ENCODE measurements at places on chromosomes 5 and 9. TPM values are rescaled to one million over a fixed set of nuclear protein-coding genes. Genes with fewer than 3 reads are reported as not detected.

The STING1 gene
- polyA plus RNA-seq, result 66.9 TPM

The ZDHHC11 gene
- 0.26 TPM for polyA plus RNA-seq

The NR5A1 gene
- polyA plus RNA-seq, result not detected

The OR1J2 gene
- polyA plus RNA-seq, result not detected

The RASGRF2 gene
- polyA plus RNA-seq, result 19.5 TPM

The NOTCH1 gene
- polyA plus RNA-seq, result 1.7 TPM

The GCNT4 gene
- 0.69 TPM for polyA plus RNA-seq

The TERT gene
- polyA plus RNA-seq, result not detected

The SPINK13 gene
- not detected for polyA plus RNA-seq

The DOCK8 gene
- 0.05 TPM for polyA plus RNA-seq

The RAI14 gene
- polyA plus RNA-seq, result 211 TPM

The NSA2 gene
- polyA plus RNA-seq, result 138 TPM

The EHMT1 gene
- polyA plus RNA-seq, result 26.1 TPM

The BARHL1 gene
- polyA plus RNA-seq, result not detected

The LCN9 gene
- polyA plus RNA-seq, result not detected

DNA sequence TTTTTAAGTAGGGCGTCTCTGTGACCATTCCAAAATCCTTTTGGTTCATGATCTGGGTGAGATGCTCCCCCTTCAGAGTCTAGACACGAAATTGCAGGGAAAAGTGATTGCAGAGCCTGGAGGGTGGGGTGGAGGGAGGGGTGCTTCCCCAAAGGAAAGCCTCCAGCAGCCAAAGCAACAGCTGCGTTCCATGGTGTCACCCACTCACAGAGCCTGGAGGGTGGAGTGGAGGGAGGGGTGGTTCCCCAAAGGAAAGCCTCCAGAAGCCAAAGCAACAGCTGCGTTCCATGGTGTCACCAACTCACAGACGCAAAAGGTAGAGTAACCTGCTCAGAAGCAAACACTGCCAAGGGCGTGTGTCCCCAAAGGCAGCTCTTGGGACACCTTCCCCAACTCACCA lies 22.6 kb downstream of the SLC6A18 start:
- no peak for DNase-seq

- DNase-seq, result no peak
These were observed 18.5 kb downstream of the AGTPBP1 start for GRCh38 chr9:85723215-85723614.

- DNase-seq, result no peak
These were observed 32.9 kb upstream of the CDK20 start for GRCh38 chr9:88007291-88007650.

DNA sequence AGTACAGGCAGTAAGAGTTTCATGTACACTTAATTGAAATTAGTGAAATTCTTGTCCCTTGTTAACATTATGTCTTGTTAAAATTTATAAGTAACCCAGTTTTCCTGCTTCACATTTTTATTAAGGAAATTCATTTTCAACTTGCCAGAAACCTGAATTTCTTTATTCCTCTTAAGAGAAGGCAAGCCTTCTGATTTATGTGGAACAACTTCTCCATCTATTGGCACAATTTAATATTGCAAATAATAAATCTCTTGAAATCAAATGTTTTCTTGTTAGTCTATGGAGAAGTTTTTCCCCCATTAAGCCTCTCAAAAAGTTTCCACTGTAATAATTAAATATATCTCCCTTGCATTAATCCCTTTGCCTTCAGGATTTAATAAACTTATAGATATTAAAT lies 33.8 kb upstream of the ACO1 start:
- DNase-seq, result no peak

- DNase-seq, result peak; percentile 85
These were observed 216.9 kb upstream of the ZNF608 start for GRCh38 chr5:124963236-124963919.

DNA sequence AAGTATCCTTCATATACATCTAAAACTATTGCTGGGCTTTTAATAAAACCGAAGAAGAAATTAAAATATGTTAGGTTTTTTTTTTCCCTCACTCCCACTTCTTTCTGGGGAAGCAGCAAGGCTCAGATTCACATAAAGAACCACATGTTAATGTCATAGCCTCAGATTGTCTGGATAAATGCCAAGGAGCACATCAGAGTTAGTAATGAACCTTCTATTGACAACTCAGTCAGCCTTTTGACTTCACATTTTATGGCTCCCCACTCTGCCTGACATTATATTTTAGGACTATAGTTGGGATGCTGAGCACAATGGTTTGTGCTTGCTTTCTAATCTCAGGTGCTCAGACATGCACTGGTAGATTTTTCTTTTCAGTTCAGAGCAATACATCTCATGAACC lies 21.8 kb downstream of the DMAC1 start:
- no peak for DNase-seq

- DNase-seq, result no peak
These were observed 116.2 kb downstream of the MAN2A1 start for GRCh38 chr5:109805883-109806282.

GRCh38 chr9:108351571-108351970 lies 504.2 kb downstream of the ACTL7B start:
- DNase-seq, result no peak

- no peak for DNase-seq
These were observed 35.2 kb downstream of the DDX4 start for GRCh38 chr5:55773057-55773456.

DNA sequence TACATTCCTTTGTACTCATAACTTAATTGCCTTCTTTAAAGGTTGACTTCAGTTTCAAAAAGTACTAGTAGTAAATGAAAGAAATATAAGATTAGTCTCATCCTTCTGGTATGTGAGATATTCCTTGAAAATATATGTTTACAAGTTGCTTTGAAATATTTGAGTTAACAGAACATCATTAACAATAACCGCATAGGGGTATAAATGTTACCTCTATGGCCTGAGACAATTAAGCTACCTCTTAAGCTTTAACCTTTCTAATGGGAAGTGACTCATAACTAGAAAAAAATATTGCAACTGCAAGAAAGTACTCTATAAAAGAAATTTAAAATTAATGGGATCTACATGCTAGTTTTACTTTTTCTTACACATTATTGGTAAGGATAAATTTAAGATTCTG lies 399.0 kb downstream of the CDH10 start:
- DNase-seq, result no peak

- DNase-seq, result no peak
These were observed 45.9 kb downstream of the OTULIN start for GRCh38 chr5:14710313-14710994.

DNA sequence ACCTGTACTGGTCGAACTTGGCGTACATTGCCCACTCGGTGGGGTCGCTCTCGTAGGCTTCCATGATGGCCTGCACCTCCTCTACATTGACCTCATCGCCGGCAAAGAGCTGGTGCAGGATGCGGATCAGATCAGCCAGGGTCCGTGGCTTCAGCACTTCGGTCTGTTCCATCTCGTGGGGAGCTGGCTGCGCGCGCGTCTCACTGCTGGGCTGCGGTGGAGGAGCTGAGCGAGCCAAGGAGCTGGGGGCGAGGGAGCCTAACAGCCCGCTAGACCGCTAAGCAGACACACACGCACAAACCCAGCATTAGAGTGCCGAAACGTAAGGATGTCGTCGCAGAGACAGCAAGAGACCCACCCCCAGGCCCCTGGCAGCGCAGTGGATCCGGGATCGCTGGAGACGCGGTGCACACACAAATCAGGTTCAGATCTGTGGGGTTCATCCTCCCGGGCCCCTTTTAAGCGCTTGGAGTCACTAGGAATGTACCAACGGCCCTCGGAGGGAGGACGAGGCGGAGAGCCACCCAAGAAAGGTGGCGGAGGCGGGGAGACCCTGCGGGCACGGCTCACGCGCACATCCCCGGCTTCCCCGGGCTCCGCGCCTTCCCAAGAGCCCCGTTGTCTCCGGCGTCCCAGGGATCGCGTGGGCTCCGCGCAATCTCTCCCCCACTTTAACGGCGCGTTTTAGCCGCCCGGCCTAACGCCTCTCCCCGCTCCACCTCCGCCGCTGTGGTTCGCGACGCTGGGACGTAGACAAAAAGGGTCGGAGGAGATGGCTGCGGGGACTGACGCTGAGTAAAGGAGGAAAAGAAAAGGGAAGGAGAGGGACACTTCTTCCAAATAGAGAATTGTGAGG lies at the start of gene CDO1:
CDO1 (minus strand) TSS at position 434 of the 856 bp plus-strand sequence; CDS start at position 172, 262 bp downstream.
- DNase-seq, result no peak

GRCh38 chr9:25121811-25122210 lies 556.4 kb downstream of the TUSC1 start:
- no peak for DNase-seq

GRCh38 chr5:73268826-73269225 lies 95.8 kb downstream of the TMEM174 start:
- no peak for DNase-seq

GRCh38 chr9:14097666-14098415 lies 216.1 kb downstream of the NFIB start:
- peak; percentile 30 for DNase-seq

DNA sequence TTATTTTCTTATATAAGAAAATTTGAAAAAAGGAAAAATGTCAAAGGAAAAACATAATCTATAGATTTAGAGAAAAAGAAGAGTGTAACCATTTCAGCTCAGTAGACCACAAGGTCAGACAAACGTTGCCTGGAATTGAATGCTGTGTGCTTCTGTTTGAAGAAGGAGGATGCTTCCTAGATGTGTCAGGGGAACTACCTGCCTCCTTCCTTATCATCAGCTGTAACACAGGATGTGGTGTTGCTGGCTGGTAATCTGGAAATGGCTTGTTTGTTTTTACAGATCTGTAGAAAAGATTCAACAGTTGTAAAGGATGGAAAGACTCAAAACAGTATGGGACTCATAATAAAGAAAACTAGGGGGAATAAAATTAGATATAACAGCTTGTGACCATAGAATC lies 160.7 kb upstream of the MEF2C start:
- peak; percentile 32 for DNase-seq

GRCh38 chr5:59390074-59390659 lies 503.4 kb downstream of the PDE4D start:
- DNase-seq, result no peak

- no peak for DNase-seq
These were observed 76.0 kb downstream of the ACTBL2 start for GRCh38 chr5:57406641-57407040.

DNA sequence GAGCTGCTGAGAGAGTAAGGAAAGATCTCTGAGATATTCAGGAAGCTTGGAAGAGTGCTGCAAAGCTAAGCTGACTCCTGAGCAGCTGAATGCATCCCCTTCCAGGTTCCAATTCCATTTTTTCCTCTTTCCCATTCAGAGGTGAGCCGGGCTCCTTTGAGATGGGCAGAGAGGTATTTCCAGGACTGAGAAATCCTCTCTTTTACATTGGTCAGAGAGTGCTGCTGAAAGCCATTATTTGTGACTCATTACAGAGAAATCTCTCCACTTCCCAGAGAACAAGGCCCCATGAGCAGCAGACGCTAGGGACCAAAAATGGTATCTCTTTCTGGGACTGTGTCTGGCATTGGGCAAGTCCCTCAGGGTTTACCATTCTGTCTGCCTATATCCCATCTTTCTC lies 3.7 kb downstream of the MCTP1 start:
- no peak for DNase-seq

- DNase-seq, result no peak
These were observed 83.5 kb upstream of the CCL21 start for GRCh38 chr9:34793428-34793827.

DNA sequence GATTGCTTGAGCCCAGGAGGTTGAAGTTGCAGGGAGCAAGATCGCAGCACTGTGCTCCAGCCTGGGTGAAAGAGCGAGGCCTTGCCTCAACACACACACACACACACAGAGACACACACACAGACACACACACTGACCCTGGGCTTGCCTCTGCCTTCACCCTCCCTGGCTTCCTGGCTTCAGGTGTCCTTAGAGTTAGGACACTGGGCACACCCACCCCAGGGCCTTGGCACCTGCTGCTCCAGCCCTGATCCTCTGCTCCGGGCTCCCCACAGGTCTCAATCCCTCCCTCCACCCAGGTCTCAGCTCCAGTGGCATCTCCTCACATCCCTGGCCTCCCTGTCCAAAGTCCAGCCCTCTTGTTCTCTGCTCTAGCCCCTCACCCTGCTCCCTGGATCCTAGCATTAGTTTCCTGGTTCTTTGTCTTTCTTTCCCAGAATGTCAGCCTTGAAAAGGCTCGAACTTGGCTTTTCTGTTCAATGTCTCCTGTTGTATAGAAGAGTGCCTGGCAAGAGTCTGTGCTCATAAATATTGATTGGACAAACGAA lies 212.9 kb downstream of the C9orf50 start:
- no peak for DNase-seq

- DNase-seq, result no peak
These were observed 398.9 kb upstream of the PCSK5 start for GRCh38 chr9:75491533-75491932.

- no peak for DNase-seq
These were observed 13.7 kb upstream of the ITGA1 start for GRCh38 chr5:52774005-52774410.

DNA sequence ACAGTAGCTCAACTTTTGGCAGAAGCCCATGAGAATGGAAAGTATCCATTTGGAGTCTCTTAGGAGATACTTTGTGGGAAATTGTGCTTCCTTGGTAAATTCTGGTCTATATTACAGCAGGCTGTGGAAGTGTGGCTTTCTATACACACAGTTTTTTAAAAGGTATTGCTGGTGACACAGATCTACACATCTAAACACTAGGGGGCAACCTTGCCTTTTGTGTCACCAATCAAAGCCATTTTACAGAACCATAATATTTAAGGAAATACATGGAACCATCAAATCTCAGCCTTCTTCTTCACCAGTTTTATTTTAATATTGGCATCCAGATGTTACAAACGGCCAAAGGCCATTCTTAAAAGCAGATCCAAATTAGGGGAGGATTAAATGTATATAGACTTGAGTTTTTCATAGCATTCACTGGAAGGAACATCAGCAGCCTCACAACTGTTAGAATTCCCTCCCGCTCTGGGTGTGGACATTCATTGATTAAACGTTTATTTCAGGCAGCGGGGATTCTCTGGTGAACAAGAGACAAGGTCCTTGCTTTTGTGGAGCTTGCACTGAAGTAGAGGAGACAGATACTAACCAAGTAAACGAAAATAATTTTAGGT lies 132.4 kb upstream of the EPB41L4A start:
- peak; percentile 20 for DNase-seq

GRCh38 chr5:92969191-92969780 lies 611.7 kb downstream of the NR2F1-AS1 start:
- DNase-seq, result no peak

- DNase-seq, result no peak
These were observed 23.0 kb downstream of the PCSK1 start for GRCh38 chr5:96410013-96410412.

DNA sequence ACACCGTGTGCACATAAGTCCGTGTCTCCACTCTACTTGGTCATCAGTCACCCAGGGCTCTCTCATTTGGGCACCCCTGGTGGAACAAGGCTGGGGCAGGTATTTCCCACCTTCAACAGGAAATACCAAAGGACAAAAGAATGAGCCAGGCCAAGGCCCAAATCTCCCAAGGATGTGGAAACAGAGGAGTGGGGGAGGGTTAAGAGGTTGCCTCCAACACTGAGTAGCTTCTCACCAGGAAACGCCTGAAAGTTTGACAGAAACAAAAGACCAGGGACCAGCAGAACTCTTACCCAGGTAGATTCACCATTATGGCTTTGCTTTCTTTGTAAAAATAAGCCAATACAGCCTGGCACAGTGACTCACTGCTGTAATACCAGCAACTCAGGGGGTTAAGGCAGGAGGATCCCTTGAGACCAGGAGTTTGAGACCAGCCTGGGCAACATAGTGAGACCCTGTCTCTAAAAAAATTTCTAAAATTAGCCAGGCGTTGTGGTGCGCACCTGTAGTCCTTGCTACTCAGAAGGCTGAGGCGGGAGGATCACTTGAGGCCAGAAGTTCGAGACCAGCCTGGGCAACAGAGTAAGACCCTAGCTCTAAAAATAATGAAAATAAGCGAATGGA lies 12.7 kb downstream of the SLC1A3 start:
- DNase-seq, result no peak

- no peak for DNase-seq
These were observed 25.3 kb upstream of the CEP72 start for GRCh38 chr5:586751-587285.

GRCh38 chr5:76229900-76230299 lies 146.7 kb downstream of the SV2C start:
- no peak for DNase-seq
